ENCODE measurements at places on chromosomes 7 and 10.

DNA sequence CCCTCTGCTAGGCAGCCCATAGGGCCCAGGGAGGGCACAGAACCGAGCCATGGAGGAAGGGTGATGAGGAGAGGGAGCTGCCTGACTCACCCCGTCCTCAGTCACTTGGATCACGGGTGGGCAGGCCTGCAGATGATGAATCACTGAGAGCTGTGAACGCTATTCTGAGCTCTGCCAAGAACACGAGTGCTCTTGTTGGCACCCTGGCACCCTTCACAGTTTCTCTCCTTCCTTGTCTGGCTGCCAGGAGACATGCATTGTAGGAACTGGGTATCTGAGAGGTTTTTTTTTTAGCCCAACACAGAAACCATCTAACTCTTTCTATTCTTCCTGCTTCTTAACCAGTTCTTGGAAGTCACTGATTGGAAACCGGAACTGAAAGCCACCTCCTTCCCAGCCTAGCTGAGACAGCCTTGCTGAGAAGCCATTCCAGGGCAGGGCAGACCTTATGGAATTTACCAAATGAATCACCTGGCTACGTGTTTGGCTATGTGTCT is 82.1 kb downstream of the SLC37A3 start:
- DNase-seq: no peak

DNA sequence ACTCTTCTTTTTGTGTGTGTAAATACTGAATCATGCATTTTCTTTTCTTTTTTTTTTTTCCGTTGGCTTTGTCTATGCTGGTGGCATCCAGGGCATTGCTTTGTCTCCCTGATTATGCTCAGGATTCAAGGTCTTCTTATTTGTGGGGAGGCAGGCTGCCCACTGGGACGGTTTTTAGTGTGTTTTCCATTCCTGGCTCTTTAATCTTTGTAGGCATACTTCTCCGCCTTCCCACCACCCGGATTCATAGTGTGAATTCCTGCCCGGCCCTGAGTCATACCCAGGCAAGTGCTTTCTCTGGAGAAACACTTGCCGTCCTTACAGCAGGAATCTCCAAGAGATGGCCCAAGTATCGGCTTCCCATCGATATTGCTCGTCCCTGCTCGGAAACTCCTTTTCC is 5.2 kb downstream of the ZNF655 start:
- DNase-seq: no peak

GRCh38 chr7:80393786-80394185 is 118.1 kb downstream of the GNAT3 start:
- no peak for DNase-seq

DNA sequence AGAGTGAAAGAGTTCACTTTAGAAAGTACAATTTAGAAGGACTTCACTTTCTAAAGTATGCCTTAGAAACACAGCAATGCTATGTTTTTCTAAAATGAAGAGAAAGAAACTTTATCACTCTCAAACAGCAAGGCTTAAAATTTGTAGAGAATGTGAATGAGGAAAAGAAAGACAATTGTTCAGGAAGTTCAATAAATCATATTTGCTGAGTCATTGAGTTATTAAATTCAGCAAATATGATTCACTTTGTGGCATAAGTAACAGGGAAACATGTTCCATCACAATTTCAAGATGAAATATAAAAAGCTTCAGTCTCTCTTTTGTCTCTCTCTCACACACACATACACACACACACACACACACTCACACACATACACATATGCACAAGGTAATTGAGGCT is 187.9 kb downstream of the PCDH15 start:
- DNase-seq: no peak

- DNase-seq: no peak
Measured at GRCh38 chr10:48205918-48206317, 68.6 kb downstream of the FRMPD2 start.
